ENCODE measurements at places on chromosomes 1 and 21.

GRCh38 chr1:213533125-213533524 is 454.6 kb upstream of the PROX1 start:
- no peak for DNase-seq

GRCh38 chr1:15139654-15140350 is 13.7 kb upstream of the TMEM51 start:
- DNase-seq = no peak

DNA sequence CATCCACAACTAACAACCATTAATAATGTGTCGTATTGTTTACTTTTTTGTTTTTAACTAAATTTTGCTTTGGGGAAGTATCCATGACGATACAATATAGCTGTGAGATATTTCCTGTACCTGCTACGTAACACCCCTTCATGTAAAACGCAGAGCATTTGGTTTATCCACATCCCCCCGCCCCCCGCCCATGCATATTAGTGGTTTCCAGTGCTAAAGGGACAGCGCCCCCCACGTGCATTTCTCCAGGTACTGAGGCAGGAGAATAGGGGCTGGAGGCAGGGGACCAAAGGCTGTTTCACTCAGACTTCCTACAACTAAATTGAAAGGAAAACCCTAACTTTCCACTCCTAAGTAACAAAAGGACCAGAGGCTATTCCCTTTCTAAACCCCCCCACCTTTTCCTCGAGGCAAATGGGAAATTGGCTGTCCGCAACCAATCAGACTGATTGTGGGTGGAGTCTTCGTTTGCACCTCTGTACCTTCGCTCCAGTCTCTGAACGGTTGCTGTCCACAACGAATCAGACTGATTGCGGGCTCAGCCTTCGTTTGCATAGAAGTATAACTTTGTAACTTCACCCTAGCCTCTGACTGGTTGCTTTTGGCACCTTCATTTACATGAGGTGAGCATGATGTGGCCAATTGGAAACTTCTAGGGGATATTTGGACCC is 12.2 kb upstream of the RIPK4 start:
- no peak for DNase-seq

- DNase-seq = no peak
Observed at GRCh38 chr1:167491586-167492461, 26.5 kb downstream of the CD247 start.

DNA sequence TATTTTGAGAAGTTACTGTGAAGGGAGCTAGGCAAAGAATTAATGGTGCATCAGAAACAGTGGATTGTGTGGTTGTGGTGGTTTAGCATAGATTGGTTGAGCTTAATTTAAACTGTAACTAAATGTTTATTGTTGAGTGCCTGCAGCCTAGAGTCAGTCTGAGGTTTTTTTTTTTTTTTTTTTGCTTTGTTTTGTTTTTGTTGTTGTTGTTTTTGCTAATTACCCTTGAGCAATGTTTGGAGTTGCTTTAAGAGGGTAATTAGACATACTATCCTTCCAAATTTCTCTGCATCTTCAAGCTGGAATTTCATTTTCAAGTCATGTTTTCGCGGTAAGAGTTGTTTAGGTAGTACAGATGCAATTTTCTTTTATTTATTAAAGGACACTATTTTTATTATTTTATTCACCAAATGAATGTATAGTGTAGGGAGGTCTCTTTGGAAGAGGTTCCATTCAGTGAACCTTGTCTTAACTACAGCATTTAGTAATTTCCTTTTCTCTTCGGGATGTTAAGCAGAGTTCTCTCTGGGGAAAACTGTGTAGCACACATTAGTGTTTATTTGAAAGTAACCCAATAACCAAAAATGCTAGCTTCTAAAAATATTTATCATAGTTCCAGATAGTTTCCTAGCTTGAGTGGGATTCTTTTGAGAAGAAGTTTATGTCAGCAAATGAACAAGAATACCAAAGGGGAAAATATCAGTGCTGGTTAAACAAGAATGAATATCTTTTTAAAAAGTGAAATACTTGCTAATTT is 82.3 kb downstream of the CLIC4 start:
- no peak for DNase-seq

GRCh38 chr1:55252942-55253589 is 37.9 kb upstream of the USP24 start:
- no peak for DNase-seq

GRCh38 chr1:30786264-30786991 is 28.9 kb upstream of the LAPTM5 start:
- no peak for DNase-seq

- DNase-seq = no peak
Observed at GRCh38 chr1:201375169-201375568, 2.3 kb downstream of the TNNT2 start.

GRCh38 chr1:183243161-183244050 is 57.3 kb downstream of the LAMC2 start:
- DNase-seq = no peak

DNA sequence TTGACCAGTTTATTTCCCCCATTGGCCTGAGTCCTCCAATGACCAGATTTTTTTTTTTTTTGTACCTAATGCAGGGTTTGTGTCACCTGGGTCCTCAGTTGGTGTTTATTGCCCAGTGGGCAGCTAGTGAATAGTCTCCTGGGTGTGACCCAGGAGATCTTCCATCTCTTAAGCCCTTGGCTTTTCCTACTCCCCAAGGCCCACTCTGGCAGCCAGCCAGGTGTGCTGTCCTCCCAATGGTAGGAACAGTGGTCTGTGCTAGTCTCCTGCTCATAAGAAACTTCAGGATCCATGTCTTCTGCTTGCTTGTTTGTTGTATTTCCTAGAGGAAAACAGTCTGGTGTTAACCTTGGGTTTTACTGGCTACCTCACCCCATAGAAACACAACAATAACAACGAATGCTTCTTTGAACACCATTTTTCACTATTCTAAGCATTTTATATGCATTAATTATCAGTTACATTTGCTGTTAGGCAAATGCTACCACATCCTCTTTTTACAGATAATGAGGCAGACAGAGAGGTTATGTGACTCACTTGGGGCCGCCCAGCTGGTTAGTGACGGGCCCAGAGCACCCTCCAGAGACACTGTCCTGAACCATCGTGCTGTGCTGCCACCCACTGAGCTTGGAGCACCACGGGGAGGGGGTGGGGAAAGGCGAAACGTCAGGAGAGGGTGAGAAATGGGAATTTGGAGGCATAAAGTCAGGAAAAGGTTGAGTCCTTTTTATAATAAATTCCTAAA is 107.5 kb downstream of the HIVEP3 start:
- peak; percentile 45 for DNase-seq

DNA sequence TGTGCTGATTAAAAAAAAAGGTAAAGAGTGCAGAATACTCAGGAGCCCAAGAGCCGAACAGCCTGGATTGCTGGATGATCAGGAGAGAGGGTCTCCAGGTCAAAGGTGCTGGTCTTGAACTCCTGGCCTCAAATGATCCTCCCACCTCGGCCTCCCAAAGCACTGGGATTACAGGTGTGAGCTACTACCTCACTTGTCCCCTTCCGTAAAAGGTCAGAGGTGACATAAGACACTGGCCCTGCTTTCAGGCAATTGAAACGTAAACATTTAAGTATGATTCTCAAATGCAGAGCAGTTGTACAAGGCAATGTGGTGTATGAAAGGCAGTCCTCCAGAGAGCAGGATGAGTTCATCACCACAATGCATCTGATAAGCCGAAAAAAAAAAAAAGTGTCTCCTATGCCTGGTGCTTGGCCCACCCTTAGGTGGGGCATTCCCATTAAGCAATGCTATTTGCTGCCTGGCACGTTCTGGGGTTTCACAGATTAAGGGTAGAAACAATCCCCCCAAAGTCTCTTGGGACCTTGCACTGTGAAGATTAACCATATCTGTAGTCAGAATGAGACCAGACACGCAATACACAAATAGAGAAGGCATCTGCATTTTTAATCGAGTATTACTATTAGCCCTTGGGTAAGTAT is 47.7 kb downstream of the PARP1 start:
- no peak for DNase-seq

DNA sequence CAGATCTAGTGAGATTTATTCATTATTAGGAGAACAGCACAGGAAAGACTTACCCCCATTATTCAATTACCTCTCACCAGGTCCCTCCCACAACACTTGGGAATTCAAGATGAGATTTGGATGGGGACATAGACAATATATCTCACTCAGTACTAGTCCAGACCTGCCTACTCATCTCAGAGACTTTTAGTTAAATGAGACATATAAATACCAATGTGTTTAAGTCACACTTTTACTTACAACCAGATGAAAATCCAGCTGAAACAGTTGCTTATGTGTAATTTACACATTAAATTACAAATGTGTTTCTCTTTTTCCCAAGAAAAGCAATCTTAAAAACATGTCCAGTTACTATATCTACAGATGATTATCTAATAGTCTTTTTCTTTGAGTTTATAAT is 1145.6 kb downstream of the KCNT2 start:
- no peak for DNase-seq

- no peak for DNase-seq
Observed at GRCh38 chr1:44151808-44152207, 10.4 kb upstream of the KLF18 start.

- no peak for DNase-seq
Observed at GRCh38 chr21:27818847-27819246, 852.0 kb upstream of the ADAMTS5 start.

DNA sequence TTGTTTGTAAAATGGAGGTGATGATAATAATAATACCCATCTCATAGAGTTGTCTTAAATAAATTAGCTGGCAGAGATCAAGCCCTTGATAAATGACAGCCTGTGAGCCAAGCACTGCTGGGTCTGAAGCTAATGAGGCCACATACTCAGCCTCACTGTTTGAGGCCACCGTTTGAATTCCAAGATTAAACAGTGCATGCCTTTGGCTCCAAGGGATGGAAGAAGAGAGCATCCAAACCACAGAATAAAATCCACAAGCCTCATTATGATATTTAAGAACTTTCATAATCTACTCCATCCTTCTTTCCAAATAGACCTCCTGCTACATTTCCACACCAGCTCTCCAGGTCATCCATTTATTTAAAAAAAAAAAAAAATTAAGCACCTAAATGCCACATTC is 29.0 kb downstream of the TGFBR3 start:
- no peak for DNase-seq

DNA sequence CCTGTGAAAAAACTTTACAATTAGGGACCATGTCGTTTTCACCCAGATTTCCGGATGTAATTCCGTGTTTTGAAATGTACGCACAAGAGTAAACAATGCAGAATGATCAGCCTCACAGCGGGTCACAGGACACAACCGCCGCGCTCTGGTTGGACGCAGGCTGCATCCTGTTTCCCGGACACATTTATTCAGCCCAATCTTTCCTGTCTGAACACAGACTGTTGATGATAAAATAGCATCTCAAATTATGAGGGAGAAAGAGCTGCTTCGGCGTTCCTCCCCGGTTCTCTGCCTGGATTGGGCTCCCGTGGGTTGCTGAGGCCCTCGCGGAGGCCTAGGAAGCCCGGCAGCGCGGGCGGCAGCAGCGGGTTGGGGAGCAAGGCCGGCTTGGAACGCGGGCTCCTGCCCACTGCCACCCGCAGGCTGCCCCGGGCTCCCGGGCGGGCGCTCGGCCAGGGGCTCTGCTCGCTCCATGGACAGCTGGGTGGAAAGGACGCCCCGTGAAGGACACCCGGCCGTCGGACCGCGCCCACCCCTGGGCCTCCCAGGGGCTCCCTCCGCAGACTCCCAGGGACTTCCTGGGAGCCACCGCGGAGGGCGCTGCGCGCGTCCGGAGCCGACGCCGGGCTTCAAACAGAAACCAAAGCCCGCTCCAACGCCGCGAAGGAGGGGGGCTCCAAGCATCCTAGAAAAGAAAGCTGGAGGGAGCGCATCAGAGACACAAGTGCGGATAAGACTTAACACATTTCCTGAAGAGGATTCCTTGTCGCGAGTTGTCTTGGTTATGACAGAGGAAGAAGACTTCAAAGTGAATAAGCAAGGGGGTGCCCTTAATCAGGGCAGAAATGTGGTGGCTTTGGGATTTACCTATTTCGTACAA is 122.3 kb downstream of the ESRRG start:
- DNase-seq = no peak

- DNase-seq = no peak
Observed at GRCh38 chr1:210259561-210259960, 27.0 kb downstream of the SERTAD4 start.

DNA sequence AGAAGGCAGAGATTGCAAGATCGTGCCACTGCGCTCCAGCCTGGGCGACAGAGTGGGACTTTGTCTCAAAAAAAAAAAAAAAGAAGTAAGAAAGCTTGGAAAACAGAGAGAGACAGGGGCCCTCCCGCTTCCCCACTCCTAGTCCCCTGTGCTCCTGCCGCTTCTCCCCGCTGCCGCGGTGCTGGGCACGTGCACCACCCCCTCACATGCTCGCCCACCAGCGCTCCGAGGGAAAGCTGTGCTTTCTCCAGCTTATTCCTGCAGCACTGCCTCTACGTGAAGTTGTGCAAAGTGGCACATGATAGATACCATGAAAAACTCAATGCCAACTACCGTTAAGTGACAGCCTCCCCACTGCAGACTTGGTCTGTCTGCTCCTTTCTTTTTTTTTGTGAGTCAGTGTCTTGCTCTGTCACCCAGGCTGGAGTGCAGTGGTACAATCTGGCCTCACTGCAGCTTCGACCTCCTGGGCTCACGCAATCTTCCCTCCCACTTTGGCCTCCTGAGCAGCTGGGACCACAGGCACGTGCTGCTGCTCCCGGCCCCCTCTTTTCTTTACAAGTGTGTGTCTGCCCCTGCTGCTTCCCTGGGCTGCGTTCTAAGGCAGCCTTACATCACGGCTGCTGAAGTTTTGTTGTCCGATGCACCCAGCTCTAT is 15.4 kb downstream of the SLX9 start:
- DNase-seq = no peak

DNA sequence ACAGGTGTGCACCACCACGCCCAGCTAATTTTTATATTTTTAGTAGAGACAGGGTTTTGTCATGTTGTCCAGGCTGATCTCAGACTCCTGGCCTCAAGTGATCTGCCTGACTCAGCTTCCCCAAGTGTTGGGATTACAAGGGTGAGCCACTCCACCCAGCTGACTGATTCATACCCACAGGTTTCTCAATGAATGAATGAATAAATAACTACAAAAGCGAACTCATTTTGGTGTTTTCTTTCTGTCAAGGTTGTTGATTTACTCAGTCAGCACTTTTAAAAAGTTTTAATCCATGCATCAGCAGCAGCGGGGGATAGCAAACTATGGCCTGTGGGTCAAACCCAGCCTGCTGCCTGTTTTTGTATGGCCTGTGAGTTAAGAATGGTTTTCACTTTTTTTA is 217.5 kb downstream of the FAF1 start:
- no peak for DNase-seq

- no peak for DNase-seq
Observed at GRCh38 chr1:44792736-44793502, 4.9 kb upstream of the BEST4 start.

- no peak for DNase-seq
Observed at GRCh38 chr1:118982266-118982665, 5.9 kb downstream of the TBX15 start.
